Hematopoietic multipotent progenitor cell treated with erythropoietin and hydrocortisone succinate and interleukin-3 and kit ligand, for 17 days (in vitro differentiated cells): ENCODE measurements at places on chromosomes 6 and 20.
A peak's percentile ranks its signal among the peaks of the same experiment; 100 is the strongest.

GRCh38 chr6:99297415-99297814, 52.1 kb downstream of the FAXC start:
- no peak for DNase-seq

GRCh38 chr6:89530982-89531381, 98.0 kb downstream of the ANKRD6 start:
- DNase-seq, result no peak

DNA sequence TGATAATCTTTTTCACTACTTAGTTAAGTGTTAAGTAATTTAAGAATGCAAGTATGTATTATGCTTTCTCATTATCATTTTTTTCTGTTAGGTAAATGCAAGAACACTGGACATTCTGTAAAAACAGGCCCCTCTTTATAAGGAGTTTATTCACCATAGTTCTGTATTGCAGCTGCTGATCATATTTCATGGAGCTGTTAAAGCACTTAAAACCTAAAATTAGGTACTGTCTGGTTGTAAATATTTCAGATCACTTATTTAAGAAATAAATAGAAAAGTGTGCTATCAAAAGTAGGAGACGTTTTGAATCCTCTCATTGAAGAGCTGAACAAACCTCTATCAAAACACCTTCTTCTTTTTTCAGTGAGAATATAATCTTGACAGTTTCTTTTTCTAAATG, 3.9 kb downstream of the EYA4 start:
- no peak for DNase-seq

DNA sequence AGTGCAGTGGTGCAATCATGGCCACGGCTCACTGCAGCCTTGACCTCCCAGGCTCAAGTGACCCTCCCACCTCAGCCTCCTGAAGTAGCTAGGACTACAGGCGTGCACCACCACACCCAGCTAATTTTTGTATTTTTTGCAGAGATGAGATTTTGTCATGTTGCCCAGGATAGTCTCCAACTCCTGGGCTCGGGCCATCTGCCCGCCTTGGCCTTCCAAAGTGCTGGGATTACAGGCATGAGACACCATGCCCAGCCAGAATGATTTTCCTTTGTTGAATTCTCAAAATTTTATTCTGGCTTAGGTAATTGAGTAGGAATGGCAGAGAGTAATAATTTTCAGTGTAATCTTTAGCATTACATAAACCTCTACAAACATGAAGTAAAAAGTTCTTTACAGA, 37.1 kb downstream of the SLC16A10 start:
- no peak for DNase-seq

DNA sequence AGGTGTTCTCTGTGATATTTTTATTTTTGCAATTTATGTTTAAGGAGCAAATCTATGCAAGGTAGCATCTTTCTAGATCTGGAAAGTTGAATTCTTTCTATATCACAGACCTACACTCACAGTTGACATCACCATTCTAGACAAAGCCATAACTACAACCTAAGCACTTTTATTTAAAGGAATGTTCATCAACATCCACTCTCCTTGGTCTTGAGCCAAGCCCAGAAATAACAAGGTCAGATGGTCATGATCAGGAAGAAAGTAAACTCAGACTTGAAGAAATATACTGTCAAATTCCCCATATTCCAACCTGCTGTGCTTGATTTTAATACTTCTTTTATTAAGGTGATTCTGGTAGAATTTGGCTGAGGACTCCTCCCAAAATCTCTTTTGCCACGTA, 32.2 kb downstream of the MMUT start:
- no peak for DNase-seq

GRCh38 chr20:48012401-48012974, 227.2 kb upstream of the SULF2 start:
- no peak for DNase-seq

DNA sequence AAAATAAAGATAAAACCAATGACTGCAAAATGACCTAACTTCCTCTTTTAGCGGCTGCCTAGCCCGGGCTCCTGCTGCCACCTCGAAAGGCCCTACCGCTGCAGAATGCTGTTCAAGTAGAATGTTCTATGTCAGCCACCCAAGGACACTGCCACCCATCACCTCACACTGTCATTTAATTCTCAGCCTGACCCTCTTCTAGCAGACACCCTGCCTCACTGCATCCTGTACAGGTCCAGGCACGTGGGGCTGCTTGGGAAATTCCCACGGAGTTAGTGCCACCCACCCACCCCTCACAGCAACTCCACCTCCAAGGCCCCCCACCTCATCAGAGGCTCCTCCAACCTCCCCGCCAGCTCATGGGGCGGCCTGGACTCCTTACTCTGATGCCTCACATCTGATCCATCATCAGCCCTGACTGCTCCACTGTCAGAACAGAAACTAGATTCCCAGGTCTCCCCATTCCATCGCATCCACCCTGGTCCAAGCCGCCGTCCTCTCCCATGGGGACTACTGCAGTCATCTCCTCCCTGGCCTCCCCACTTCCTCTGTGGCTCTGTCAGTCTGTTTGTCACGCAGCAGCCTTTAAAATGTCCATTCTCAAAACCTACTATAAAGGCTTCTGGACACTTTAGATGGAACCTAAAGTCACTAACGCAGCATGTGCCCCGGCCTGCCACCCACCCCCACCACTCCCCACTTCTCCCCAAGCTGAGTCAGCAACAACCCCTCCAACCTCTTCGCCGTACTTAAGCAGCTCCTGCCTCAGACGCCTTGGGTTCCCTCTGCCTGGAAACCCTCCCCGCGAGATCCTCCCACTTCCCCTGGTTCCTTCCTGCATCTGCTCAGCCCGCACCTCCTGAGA, 17.0 kb downstream of the NFATC2 start:
- no peak for DNase-seq

- DNase-seq, result peak; percentile 43
Observed at GRCh38 chr20:63431944-63432343, 40.5 kb downstream of the KCNQ2 start.

DNA sequence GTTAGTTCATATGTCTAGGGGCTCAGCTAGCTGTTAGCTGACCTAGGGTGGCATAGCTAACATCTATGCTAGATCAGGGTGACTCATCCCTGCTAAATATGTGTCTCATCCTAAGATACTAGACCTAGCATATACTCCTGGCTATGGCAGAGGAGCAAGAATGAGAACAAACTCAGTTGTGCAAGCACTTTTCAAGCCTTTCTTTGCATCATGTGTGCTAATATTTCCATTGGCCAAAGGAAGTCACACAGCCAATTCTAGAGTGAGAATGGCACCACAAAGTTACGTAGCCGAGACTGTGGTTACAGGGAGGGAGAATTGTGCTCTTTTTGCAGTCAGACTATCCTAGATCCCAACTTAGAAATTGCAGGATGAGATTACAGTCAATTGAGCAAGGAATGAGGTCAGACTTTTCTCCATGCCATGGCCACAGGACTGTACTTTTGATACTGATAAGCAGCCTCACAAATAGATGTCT, 78.7 kb downstream of the PLCB4 start:
- no peak for DNase-seq

DNA sequence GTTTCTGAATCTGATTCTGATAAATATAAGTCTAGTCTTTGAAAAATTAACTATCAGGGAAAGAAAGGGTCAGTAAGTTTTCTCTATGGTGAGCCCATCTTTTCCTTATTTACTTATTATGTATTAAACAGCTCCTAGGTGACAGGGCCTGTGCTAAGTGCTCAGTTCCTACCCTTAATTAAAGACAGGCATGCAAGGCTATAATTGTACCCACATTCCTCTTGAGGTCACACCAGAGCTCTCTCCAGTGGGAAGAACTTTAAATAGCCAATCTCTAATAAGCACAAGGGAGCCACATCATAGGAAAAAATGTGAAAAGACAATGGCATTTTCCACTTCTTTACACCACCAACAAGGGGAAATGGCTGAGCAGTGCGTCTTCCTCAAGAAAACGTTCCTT, 421.8 kb upstream of the SLC35B3 start:
- DNase-seq, result no peak

DNA sequence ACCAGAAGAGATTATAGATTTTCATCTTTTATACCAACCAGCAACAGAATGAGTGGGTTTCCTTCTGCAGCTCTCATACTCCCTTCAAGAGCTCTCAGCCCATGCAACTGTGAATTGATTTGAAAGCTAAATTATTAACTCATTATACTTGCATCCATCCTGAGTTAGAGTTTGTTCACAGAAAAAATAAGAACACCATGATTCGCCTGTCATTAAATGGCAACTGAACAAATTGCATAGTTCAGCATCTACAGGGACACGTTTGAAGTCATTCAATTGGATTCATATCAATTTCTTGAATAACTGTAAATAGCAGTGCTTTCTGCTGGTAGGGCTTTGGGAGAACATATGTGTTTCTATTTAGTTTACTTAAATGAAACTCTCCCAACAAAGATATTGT, 65.7 kb downstream of the NKAIN2 start:
- no peak for DNase-seq

GRCh38 chr20:1897541-1897940, 2.3 kb downstream of the SIRPA start:
- DNase-seq, result no peak

DNA sequence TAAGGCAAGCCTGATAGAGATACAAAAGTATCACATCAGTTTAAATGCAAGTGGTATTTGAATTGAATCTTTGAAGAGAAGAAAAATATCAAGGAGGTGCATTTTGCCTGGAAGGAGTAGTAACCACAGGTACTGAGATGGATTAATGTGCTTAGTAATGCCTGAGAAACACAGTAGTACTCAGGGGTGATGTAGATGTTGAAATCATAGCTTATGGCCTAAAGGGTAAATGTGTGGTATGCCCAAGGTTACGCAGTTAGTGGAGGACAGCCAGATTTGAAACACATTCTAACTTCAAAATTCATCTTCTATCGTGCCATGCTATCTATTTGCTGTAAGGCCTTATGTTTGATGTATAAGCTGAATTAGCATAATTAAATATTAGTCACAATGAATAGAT, 55.9 kb downstream of the STXBP5 start:
- no peak for DNase-seq

GRCh38 chr20:10519361-10520046, 84.4 kb downstream of the SLX4IP start:
- peak; percentile 44 for DNase-seq

- DNase-seq, result no peak
Observed at GRCh38 chr6:144745439-144745838, 460.3 kb downstream of the UTRN start.

DNA sequence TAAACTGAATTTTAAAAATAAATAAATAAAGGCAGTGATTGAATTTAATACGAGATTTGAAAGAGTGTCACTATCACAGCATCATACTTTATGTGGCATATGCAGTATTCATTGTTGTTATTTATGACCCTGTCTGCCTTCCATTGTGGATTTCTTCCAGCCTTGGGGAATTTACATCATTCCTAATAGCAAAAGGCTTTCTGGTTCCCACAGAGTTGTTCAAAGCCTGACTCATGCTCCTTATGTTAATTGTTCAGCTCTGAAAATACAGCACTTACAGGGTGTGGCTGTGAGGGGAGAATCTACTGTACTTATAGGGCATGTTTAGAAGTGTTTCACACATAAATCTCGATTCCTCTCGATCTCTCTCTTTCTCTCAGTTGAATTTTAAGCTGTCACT, 54.4 kb downstream of the JAG1 start:
- DNase-seq, result no peak

DNA sequence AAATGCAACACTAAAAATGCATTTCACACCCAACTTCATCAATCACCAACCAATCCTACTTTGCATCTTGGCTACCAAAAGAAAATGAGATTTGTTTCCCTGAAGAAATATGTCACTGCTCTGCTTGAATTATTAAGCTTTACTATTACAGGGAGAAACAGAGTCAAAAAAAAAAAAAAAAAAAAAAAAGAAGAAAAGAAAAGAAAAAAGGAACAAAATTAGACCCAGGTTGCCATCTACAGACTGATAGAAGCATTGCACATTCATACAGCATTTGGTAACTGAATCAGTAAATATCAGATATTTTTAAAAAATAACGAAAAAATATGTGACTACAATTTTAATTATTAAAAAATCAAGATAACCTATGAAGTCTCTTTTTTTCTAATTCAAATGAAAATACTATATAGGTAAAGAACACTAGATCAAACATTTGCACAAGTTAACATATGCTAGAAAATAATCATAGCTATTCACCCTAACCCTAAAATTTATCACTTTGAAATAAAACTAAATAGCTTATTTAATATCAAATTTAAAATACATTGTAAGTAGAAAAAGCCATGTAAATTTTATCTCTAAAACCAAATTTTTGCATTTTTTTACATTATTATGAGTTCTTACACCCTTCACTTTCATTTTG, 83.3 kb downstream of the DCDC2 start:
- no peak for DNase-seq

DNA sequence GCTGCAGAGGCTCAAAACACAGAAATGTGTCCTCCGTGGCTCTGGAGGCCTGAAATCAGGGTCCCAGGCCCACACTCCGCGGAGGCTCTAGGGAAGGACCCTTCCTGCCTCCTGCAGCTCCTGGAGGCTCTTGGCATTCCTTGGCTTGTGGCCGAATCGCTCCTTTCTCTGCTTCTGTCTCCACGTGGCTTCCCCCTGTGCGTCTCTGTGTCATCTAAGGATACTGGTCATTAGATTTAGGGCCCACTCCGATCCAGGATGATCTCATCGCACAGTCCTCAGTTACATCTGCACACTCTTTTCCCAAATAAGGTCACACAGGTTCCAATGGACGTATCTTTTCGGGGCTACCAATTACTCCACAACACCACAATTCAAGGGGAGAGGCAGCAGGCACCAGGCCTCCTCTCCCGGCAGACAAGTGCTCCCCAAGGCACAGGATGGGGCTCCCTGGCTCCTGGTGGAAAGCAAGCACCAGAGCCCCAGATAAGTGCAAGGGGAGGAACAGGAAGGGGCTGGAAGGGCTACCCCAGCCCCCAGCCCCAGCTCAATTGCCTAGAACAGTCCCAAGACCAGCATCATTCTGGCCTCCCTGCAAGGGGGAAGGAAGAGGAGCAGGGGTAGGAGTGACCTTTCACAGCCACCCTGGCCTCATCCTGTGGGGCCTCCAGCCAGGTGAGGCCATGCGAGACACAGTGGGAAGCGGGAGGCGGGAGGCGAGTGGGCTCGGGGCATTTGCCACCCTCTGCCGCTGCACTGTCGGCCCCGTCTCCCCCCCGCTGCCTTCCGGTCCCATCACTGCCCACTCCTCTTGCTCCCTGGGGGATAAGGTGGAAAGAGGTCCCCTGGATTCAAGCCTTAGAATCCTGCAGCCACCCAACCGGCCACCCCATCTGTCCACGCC, 16.3 kb downstream of the NTSR1 start:
- no peak for DNase-seq

DNA sequence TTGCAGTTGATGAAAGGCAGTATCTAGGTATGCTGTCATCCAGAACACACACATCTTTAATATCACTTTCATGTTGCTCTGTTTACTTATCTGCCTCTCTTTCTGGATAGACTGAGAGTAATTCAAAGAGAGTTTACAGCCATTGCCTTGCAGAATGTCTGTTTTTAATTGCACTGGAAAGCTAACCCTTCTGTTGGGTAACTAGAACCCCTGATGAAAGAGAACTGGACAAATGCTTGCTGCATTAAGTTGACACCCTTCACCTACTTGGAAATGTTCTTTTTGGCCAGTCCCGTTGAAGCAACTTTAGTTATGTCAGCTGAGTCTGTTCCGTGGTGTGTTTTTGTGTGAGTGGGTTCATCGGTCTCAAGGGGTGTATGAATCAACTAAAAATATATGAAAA, 383.8 kb upstream of the CITED2 start:
- no peak for DNase-seq

- no peak for DNase-seq
Observed at GRCh38 chr6:43729537-43729936, 40.5 kb upstream of the VEGFA start.
